Substantia nigra (tissue), 51 donors: ENCODE measurements at places on chromosomes 4 and X.

- DNase-seq = no peak
Observed at GRCh38 chr4:17939054-17939453, 82.5 kb downstream of the LCORL start.

DNA sequence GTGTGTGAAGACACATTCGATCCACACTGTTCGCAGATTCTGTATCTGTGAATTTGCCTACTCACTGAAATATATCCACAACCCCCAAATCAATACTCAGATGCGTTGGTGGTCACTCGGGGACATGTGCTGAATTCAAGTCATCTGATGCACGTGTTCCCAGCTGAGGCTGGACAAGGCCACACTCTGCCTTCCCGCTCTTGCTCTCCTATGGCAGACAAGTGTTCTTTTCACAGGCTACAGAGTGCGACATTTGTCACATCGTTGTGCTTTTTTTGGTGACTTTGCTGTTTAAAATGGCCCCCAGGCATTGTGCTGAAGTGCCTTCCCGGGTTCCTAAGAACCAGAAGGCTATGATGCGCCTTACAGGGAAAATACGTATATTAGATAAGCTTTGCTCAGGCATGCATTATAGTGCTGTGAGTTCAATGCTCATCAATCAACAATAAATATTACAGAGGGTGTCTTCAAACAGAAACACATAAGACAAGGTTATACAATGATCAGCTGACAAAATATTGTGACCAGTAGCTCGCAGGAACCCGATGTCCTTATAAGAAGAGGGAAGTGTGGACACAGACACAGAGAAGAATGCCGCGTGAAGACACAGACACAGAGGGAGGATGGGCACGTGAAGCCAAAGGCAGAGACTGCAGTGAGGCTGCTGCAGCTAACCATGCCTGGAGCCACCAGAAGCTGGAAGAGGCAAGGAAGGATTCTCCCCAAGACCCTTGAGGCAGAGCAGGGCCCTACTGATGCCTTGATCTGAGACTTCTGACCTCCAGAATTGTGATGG, 42.0 kb downstream of the IRF2 start:
- peak; percentile 26 for DNase-seq

- DNase-seq = no peak
Observed at GRCh38 chr4:128358231-128358912, 70.8 kb upstream of the PGRMC2 start.

- no peak for DNase-seq
Observed at GRCh38 chr4:15149234-15149838, 147.1 kb downstream of the CPEB2 start.

DNA sequence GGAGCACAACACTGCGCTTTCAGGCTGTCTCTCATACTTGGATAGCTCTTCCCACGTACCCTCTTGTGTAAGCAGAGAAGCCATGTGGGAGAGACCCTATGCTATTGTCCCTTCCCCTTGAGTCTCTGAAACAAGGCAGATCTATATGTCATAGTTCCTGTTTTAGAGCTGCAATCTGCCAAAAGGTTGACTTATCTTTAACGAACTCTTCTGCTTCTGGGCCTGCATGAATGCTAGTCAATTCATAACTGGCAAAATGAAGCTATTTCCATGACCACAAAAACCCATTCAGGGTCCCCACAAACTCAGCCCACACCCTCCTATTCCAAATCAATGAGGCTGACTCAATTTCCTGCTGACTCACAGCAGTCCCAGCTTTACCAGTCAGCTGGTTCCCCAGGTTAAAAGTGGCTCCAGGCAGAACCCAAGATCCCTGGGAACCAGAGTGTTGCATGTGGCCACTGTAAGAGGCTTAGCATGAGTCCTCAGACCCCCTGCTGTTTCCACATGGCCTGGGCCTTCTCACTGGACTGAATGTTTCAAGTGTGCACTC, 25.3 kb upstream of the SOD3 start:
- DNase-seq = no peak

DNA sequence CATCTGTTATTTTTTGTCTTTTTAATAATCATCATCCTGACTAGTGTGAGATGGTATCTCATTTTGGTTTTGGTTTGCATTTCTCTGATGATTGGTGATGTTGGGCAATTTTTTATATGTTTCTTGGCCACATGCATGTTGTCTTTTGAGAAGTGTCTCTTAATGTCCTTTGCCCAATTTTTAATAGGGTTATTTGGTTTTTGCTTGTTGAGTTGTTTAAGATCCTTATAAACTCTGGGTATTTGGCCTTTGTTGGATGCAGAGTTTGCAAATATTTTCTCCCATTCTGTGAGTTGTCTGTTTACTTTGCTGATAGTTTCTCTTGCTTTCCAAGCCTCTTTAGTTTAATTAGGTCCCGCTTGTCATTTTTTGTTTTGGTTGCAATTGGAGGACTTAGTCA, 152.1 kb upstream of the MED14 start:
- no peak for DNase-seq

DNA sequence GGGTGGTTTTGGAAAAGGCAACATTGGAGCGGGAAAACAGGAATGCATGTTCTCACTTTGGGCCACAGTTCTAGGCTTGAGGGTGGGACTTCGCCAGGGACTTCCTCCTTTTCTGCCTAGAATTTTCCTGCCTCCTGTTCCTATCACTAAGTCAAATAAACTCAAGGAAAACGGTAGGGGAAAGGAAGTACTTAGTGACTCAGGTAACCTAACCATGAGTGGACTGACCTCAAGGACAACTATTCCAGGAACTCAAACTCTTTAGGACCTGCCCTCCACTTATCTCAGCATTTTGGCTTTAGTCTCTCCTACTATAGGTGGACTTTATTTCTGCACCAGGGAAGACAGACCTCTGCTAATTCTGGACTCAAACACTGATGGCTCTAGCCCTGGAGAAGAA, 281.7 kb downstream of the ZNF674 start:
- DNase-seq = no peak

- no peak for DNase-seq
Observed at GRCh38 chr4:6338175-6338950, 68.7 kb downstream of the WFS1 start.

DNA sequence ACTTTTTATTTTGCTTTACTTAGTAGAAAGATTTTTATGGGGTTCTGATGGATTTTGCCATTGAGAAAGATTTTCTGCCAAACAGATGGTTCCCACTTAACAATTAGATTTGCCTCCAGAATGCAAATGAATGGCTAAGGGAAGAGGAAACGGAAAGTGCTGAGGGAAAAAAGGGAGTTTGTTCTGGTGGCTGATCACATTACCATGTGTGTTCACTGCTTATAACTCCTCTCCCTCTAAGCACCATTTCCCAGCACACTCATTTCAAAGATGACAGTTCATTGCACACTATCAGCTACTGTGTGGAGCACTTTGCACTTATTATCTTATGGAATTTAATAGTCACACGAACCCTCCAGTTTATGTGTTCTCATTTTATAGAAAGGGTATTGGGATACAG, 68.0 kb upstream of the GRID2 start:
- no peak for DNase-seq

DNA sequence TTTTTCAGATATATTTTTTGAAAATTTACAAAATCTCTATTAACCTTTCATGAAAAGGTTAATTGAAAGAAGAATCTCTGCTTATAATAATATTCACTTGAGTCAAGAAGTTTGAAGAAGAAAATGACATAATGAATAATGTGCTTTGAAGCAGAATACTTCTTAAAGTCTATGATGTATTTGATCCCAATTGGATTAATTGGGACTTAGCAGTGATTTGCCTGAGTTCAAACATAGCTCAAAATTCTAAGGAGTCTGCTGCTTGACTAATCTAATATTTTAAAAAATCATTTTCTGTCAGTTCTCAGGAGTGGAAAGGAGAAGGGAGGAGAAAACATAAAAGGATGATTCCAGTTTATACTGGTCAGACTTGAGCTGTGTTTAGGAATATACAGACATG, 1150.4 kb upstream of the INTU start:
- no peak for DNase-seq

DNA sequence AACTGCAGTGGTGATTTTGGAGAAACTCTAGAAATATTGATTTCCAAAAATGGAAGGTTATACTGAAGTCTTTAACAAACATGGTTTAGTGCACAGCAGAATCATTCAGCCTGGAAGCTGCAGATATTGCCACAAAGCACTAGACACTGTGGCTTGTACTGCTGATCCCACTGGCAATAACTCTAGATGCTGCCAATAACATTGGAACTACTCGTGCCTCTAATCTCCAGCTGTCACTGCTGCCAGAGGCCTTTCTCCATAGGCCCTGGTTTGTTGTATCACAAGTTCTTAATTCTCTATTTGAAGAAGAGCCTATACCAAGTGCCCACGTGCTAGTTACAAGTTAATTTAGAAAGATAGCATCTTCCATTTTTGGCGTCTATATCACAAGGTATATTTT, 19.3 kb downstream of the DMP1 start:
- no peak for DNase-seq

GRCh38 chrX:132957211-132958090, 978 bp downstream of the HS6ST2 start:
- DNase-seq = no peak

DNA sequence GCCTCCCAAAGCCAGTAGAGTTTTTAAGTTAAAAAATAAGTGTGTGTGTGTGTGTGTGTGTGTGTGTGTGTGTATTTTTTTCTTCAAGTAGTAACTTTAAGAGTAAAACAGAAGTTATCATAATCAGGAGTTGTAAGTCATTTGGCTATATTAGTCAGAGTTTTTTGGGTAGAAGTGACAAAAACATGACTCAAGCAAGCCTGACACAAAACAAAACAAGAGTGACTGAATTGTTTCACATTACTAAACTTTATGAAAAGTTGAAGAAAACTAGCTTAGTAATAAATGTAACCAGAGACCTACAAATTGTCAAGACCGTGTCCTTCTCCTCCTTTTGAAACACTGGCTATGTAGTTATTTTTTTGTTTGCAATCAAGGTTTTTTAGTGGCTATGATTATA, 738.0 kb upstream of the PITX2 start:
- DNase-seq = no peak

- no peak for DNase-seq
Observed at GRCh38 chr4:100696531-100696930, 178.7 kb upstream of the EMCN start.

DNA sequence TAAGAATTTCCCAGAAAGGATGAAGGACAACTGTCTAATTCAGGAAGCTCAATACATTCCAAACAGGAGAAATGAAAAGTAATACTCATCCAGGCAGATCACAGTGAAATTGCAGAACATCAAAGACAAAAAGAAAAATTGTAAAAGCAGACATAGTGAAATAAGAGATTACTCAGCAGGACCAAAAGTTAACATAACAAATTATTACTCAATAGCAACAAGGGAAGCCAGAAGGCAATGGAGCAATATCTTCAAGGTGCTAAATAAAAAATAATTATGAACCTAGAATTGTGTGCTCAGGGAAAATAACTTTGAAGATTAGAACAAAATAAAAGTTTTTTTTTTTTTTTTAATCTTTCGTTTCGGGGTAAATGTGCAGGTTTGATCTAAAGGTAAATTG, 30.5 kb upstream of the ENPP6 start:
- no peak for DNase-seq

- DNase-seq = no peak
Observed at GRCh38 chr4:95367824-95368223, 180.9 kb downstream of the UNC5C start.

DNA sequence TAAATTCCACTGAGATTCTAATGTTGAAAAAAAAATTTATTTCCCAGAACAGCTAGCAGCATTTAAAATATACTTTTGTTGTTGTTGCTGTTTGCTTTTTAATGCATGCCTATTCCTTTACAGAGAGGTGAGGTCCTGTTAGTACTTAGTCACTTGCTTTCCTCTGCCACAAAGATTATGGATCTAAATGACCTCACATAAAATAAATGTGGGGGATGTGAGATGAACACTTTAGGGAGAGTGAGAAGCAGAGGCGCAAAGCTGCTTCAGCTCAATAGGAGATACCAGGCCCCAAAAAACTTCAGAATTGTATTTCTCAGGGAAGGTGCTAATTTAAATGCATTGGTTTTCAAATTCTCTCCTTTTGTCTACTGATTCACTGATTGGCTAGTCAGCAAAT, 4.0 kb downstream of the LDB2 start:
- no peak for DNase-seq

DNA sequence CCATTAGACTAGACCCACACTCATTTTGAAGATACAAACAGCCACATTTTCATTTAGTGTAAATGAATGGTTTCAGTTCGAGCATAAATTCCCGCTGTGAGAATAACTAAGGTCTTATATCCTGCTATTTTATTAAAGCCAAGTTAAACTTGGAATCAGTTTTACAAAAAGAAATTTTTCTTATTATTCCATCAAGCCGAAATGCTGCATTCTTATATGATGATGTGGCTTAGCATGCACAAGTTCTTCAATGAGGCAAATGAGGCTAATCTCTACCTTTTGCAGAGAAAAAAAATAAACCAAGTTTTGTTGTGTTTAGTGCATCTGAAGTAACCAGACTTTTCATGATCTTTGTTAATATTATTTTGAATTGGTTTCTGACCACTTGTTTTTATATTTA, 953.9 kb upstream of the PCDH10 start:
- no peak for DNase-seq

DNA sequence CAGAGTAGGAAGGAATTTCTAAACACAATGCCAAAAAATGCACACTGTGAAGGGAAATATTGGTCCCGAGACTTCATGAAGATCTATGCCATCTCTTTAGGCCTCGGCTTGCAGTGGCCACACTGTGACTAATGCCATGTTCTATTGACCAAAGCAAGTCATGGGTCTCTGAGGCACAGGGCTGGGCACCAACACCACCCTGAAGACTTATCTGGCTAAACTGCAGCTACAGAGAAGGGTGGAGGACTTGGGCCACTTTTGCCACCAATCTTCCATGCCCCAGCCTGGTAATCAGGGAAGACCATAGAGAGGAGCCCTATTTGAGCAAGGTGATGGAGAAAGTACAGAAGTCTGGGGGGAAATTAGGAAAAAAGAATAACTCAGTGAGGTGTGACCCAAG, 42.1 kb downstream of the HMX1 start:
- no peak for DNase-seq

GRCh38 chr4:42655921-42656678, 805 bp downstream of the ATP8A1 start:
- DNase-seq = peak; percentile 58

DNA sequence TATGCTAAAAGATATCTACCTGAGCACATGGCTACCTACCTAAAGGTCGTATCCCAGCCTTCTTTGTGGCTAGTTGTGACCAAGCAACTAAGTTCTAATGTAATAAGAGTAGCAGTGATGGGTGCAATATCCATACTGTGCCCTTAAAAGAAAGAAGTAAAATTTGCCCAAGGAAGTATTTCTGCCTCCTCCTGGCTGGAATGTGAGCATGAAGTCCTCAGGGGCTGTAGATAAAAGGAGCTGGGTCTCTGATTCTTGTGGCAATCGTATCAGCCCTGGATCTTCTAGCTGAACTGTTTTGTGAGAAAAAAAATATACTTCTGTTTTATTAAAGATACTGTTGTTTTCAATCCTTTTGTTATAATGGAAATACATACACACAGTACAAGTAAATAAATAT, 217.4 kb downstream of the GPAT3 start:
- no peak for DNase-seq
